EL (cell line): ENCODE measurements at places on chromosomes 16 and 17.

- DNase-seq, result peak; percentile 80
These were observed 187.4 kb downstream of the C16orf95 start for GRCh38 chr16:87129771-87130170.

GRCh38 chr16:4892361-4893102 is 44.4 kb downstream of the PPL start:
- DNase-seq, result peak; percentile 23

DNA sequence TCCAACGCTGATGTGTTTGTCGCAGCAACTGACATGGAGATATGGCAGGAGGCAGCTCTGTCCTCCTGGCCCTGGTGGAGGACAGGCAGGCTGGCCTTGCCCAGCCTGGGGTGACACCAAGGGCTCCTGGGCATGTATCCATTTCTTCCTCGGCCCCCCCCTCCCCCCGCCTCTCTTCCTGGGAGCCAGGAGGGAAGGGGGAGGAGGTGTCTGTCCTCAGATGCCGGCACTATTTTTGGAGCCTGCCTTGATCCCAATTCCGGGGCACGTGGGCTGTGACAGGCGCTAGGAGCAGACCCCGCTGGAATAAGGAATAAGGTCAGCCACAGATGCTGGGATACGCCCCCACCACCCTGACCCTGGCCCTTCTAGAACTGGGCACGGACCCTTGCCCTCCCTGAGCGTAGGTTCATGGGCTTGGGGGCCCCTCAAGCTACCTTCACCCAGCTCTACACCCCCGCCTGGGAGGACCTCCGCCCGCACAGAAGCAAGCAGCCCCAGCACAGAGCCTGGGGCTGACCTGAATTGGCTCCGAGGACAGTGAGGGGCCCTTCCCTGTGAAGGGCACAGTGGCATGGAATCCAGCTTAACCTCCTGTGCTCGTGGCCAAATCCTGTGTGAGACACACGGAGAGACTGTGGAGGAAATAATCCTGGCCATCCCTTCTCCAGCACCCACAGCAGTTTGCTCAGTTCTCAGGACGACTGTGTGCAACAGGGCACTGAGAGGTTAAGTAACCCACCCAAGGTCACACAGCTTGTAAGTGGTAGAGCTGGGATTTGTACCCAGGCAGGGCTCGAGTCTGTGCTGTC is 24.1 kb downstream of the SEC14L5 start:
- no peak for DNase-seq

- no peak for DNase-seq
These were observed 63.8 kb upstream of the GPRC5B start for GRCh38 chr16:19948186-19949104.

DNA sequence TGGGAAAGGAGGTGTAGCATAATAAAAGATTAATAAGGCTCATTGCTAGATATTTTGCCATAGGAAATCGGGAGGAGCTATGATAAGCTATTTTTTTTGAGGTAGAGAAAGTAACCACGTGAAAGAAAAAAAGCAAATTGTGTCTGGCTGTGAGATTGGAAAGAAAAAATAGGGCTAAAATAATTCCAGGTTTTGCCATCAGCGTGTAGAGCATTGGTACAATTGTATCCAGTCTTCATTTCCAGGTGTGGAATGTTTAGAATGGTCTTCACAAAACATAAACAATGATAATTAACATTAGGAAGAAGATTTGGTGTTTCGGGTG is 1.1 kb downstream of the TANC2 start:
- no peak for DNase-seq

GRCh38 chr17:48457080-48457836 is 27.2 kb upstream of the SKAP1 start:
- DNase-seq, result peak; percentile 55

- DNase-seq, result peak; percentile 40
These were observed 705 bp upstream of the PITPNC1 start for GRCh38 chr17:67376415-67376736.

- DNase-seq, result no peak
These were observed 767 bp downstream of the INO80E start for GRCh38 chr16:29996766-29997250.

- no peak for DNase-seq
These were observed 13.8 kb downstream of the AANAT start for GRCh38 chr17:76481071-76481655.

GRCh38 chr17:58693208-58693607 is 806 bp downstream of the RAD51C start:
- DNase-seq, result peak; percentile 15

DNA sequence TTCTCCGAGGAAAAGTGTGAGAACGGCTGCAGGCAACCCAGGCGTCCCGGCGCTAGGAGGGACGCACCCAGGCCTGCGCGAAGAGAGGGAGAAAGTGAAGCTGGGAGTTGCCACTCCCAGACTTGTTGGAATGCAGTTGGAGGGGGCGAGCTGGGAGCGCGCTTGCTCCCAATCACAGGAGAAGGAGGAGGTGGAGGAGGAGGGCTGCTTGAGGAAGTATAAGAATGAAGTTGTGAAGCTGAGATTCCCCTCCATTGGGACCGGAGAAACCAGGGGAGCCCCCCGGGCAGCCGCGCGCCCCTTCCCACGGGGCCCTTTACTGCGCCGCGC is at the start of gene ERBB2:
TSS of gene ERBB2 (plus strand) at position 247 of the 330 bp plus-strand sequence. CDS start 175 bp downstream, outside the sequence.
- DNase-seq, result peak; percentile 83

GRCh38 chr17:83100220-83100852 is 20.9 kb downstream of the METRNL start:
- peak; percentile 38 for DNase-seq

GRCh38 chr16:81327011-81327410 is 12.2 kb downstream of the GAN start:
- no peak for DNase-seq

DNA sequence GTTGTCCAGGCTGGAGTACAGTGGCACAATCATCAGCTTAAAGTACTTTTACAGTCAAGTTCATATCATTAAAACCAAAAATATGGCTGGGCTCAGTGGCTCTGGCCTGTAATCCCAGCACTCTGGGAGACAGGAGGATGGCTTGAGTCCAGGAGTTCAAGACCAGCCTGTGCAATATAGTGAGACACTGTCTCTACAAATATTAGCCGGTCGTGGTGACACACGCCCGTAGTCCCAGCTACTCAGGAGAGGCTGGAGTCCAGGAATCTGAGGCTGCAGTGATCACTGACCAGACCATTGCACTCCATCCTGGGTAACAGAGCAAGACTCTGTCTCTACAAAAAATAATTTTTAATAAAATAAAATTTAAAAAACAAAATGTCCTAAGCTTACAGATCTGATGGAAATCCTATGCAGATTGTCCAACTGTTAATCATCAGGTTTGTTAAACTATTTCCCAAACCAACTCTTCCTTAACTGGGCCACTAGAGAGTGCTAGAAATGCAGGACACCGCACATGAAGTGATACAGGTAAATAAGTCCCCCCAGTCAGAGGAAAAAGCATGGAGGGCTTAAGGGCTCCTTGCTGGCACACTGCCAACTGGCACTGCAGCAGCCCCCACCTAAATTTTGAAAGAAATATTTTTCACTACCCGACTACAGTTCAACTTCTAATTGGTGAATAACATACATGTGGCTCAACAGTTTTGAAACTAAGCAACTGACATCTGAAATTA is 2.8 kb downstream of the USP22 start:
- peak; percentile 56 for DNase-seq

DNA sequence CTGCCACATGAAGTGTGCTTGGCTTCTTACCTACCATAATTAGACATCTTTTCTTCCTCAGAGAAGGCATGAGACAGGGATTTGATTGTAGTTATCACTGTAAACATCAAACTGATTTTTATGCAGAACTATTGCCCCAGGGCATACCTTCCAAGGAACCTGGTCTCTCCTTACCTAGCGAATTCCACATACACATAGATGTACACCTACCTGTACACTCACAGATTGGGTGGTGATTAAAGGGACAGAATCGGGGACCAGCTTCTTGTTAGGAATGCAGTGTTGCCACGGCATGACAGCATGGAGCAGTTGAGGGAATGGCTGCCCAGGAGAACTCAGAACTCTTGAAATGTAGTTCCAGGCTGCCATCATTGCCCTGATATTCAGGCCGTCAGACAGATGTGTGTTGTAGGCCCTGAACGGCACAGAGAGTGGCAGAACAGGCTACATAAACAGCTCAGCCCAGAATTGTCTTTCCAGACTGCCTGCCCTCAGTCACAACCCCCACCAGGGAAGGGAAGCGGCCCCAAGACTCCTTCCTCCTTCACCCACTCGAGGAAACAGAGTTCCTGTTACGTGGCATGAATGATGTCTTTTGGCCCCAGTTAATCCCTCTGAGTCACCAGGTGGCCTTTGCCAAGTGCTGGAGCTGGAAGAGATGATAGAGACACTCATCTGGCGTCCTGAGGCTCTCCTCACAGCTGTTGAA is 17.8 kb upstream of the NAGLU start:
- peak; percentile 98 for DNase-seq

DNA sequence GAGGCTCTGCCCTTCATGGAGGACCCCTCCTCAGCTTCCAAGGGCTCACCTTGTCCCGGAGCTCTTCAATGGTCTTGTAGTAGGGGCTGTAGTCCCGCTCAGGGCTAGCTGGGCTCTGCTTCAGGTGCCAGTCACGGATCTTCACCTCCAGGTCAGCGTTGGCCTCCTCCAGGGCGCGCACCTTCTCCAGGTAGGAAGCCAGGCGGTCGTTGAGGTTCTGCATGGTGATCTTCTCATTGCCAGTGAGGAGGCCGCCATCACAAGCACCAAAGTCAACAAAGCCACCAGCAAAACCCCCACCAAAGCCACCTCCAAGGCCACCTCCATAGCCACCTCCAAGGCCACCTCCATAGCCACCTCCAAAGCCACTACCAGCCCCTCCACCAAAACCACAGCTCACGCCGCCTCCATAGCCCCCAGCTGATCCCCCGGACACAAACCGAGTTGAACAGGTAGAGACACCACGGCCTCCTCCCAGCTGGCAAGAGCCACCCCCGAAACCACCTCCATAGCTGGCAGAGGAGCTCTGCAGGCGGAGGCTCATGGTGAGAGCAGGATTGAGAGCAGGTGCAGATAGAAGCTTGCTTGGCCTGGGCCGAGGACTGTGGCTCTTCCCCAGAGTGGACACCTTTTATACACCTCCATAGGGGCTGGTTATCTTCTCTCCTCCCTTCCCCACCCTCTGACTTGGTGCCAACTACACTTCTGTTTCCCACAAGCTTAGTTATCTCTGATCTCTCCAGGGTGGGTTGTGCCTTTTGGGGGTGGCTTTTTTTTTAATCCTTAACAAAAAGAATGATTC is at the start of gene KRT13:
TSS of gene KRT13 (minus strand) at position 606 of the 802 bp plus-strand sequence. CDS start at position 544, 62 bp downstream.
- no peak for DNase-seq

DNA sequence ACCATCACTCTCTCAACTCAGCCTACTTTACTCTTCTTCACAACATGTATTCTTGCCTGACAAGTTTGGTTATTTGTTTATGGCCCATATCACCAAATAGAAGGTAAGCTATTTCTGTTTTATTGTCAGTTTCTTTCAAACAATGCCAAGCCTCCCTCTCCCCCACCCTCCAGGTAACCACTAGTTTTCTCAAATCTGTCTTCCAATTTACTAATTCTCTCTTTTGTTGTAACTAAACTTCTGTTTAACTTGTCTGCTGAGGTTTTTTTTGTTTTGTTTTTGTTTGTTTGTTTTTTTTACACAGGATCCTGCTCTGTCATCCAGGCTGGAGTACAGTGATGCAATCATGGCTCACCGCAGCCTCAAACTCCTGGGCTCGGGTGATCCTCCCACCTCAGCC is 34.9 kb downstream of the CHCT1 start:
- DNase-seq, result no peak

- DNase-seq, result no peak
These were observed 217.5 kb downstream of the RBFOX1 start for GRCh38 chr16:7550096-7550495.

GRCh38 chr17:66514227-66514806 is 211.9 kb downstream of the PRKCA start:
- DNase-seq, result peak; percentile 50

DNA sequence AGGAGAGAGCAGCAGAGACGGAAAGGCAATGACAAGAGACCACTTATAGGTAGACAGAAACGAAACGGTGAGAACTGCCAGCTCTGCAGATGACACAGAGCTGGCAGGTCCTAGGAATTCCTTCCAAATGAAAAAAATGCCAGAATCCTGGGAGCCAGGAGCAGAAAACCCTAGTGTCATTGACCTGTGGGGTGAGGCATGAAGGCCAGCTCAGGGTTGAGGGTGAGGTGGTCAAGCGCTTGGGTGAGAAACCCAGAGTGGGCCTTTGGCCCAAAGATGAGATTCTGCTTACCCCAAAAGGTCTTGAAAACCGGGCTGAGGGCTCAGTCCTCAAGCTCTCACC is 9.2 kb downstream of the HIC1 start:
- DNase-seq, result no peak

DNA sequence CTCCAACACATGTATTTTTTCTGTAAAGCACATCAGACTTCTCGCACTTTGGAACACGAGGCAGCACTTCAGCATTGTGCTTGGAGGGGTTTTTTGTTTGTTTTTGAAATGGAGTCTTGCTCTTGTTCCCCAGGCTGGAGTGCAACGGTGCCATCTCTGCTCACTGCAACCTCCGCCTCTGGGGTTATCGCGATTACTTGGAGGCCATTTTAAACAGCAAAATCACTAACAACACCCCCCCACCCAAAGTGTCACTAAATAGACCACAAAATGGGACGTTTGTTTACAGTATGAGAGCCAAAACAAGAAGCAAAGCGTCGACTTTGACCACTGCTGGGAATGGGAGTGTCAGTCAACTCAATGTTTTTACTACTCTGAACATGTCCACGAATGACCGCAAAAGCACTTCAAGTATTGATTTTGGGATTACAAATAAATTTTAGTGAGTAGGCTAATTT is 9.0 kb upstream of the C16orf87 start:
- no peak for DNase-seq

GRCh38 chr17:51029568-51030463 is 90.9 kb downstream of the SPAG9 start:
- DNase-seq, result peak; percentile 34

GRCh38 chr16:85361441-85362118 is 249.3 kb upstream of the CIBAR2 start:
- DNase-seq, result no peak

- DNase-seq, result no peak
These were observed 18.2 kb downstream of the METTL9 start for GRCh38 chr16:21617607-21618006.
